Effector memory CD4-positive, alpha-beta T cell (primary cell): ENCODE measurements at places on chromosomes 5 and 9.

DNA sequence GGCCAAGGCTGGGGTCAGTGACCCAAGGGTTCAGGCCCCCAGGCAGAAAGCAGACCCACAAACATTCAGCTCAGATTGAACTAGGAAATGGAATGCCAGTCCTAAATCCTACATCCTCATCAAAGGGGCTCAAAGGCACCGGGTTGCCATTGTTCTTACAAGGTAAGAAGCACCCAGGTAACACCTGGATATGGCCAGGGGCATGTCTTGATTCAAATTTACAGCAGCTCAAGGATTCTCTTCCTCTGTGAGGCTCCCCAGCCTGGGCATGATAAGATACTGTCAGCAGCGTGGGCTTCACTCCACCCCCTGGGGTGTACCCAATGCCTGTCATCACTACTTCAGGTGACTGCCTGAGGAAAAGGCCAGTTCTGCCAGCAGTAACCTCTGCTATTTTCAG is 92.1 kb upstream of the FSTL4 start:
- no peaks in the 10 kb centered on the region for H3K36me3 ChIP-seq
- H3K4me1 ChIP-seq: no peaks in the 10 kb centered on the region
- H3K4me3 ChIP-seq: no peak overlapping the region
- no peaks in the 10 kb centered on the region for H3K27me3 ChIP-seq
- H3K27ac ChIP-seq: no peak overlapping the region

GRCh38 chr9:104903609-104904008 is 24.3 kb downstream of the ABCA1 start:
- no peak overlapping the region for H3K4me3 ChIP-seq
- no peak overlapping the region for H3K27ac ChIP-seq
- no peaks in the 10 kb centered on the region for H3K4me1 ChIP-seq
- no peak for DNase-seq
- no peaks in the 10 kb centered on the region for H3K36me3 ChIP-seq

DNA sequence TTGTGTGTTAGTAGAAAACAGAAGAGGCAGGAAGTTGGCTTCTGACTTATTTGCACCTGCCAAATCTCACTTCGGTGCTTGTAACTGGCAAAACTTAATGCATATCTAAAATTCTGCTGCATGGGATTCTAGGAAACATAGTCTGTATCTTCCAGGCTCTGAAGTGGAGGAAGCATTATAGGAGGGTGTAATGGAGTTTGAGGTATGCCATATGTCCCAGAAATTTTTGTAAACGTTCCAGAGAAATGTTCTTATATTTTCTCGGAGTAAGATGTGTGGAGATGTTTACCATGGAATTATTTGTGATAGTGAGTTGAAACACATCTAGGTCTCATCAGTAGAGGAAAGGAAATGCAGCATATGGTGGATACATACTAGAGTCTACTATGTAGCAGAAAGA is 1329.0 kb upstream of the NUDT12 start:
- DNase-seq: no peak
- H3K4me1 ChIP-seq: no peaks in the 10 kb centered on the region
- H3K27me3 ChIP-seq: no peaks in the 10 kb centered on the region
- H3K4me3 ChIP-seq: no peak overlapping the region

DNA sequence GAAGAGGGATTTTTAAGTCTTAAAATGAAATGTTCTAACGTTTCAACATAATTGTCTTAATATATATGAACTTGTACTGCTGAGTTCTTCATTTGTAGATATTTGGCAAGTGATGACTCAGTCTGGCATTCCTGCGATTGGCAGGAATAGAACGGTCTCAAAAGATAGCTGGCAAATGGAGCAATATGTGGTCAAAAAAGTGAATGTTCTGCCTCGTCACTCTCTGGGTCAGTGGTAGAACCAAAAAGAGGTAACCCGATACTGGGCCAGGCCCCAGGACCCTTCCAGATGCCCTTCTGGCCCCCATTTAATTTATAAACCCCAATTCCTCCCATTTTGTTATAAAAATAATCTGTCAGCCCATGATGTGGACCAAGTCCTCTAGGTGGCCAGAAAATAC is 39.2 kb downstream of the ZNF366 start:
- H3K4me3 ChIP-seq: no peak overlapping the region
- no peak for DNase-seq
- H3K4me1 ChIP-seq: no peaks in the 10 kb centered on the region
- no peaks in the 10 kb centered on the region for H3K36me3 ChIP-seq

GRCh38 chr5:157689942-157690689 is 18.8 kb downstream of the C5orf52 start:
- H3K4me1 ChIP-seq: no peaks in the 10 kb centered on the region
- no peaks in the 10 kb centered on the region for H3K36me3 ChIP-seq
- no peaks in the 10 kb centered on the region for H3K27me3 ChIP-seq
- peak; percentile 27 for DNase-seq
- H3K27ac ChIP-seq: no peak overlapping the region
- H3K4me3 ChIP-seq: no peak overlapping the region
